ENCODE measurements at places on chromosomes 16 and 17.

- DNase-seq = no peak
These were observed 20.1 kb upstream of the ADCY9 start for GRCh38 chr16:4136229-4136813.

GRCh38 chr17:14918540-14918939 is 346.6 kb downstream of the PMP22 start:
- no peak for DNase-seq

- DNase-seq = peak; percentile 94
These were observed 639 bp downstream of the MIF4GD start for GRCh38 chr17:75270218-75270965.

DNA sequence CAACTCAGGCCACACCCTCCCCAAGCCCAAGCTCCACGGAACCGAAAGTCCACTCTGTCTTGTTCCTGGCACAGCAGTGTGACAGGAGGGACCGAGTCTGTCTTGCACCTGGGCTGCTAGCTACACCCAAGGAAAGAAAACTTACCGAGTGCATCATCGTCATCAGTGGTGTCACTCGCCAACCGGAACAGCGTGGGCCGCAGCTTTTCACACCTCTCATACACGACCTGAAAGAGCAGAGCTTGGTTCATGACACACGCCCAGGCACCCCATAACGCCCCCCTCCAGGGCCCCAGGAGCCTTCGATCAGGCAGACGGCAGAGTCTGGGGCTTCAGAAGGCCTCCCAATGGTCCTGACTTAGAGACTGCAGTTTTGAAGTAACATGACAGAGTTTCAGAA is 27.5 kb downstream of the GGA2 start:
- DNase-seq = no peak

GRCh38 chr17:12081720-12082119 is 61.0 kb downstream of the MAP2K4 start:
- no peak for DNase-seq

DNA sequence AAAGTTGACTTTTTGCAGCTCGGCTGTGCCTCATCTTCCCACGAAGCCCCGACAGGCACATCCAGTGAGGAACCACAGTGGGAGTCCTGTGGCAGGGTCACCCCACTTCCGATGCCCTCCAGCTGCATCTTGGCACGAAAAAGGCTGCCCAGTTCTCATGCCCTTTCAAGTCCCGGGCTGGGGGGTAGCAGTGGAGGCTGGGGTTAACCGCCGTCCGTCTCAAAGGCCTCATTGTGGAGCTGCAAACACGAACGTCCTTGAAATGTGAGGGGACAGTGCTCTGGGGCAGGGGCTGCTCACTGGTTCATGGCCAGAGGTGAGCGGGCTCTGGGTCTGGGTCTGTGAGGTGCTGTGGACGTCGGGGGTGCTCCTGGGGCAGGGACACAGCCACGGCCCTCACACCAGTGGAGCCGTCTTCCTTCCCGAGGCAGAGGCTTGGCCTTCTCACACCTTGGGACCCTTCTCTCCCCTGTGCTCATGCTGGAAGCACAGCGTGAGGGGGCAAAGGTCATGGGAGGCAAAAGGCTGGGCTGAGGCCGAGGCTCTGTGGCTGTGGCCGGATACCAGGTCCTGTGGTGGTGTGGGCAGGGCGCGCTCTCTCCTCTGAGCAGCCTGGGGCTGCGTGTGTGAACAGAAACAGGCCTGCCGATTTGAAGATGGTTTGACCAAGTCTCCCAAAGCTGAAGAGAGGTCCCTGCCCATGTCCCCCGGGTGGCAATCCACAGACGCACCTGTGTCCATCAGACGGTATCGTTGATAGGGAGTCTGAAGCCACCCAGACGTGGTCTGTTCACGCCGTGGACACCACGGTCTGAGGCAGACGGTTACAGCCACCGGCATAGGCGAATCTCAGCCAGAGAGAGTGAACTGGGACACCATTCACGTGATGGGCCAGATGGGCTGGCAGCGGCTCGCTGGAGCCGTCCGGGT is 3.1 kb upstream of the MC1R start:
- DNase-seq = no peak

DNA sequence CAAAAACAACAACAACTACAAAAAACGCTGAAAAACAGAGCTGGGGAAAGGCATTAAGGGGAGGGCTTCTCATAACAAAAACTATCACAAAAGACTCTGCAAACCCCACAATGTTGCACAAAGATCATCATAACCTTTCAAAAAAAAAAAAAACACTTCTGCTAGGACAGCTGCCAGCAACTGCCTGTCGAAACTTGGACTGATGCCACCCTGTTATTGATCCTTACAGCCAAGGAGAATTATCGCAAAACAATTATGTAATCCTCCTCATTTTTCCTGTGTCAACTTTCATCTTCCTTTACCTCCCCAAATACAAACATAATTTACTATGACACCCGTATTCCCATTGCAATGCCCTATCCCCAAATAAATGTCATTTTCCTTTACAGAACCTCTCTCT is 9.3 kb downstream of the CCDC40 start:
- no peak for DNase-seq
